ENCODE measurements at places on chromosomes 16 and 17.

GRCh38 chr16:85853547-85854545, 45.1 kb upstream of the IRF8 start:
- no peak for DNase-seq

- DNase-seq = no peak
Observed at GRCh38 chr16:88524973-88525662, 45.1 kb upstream of the ZC3H18 start.

DNA sequence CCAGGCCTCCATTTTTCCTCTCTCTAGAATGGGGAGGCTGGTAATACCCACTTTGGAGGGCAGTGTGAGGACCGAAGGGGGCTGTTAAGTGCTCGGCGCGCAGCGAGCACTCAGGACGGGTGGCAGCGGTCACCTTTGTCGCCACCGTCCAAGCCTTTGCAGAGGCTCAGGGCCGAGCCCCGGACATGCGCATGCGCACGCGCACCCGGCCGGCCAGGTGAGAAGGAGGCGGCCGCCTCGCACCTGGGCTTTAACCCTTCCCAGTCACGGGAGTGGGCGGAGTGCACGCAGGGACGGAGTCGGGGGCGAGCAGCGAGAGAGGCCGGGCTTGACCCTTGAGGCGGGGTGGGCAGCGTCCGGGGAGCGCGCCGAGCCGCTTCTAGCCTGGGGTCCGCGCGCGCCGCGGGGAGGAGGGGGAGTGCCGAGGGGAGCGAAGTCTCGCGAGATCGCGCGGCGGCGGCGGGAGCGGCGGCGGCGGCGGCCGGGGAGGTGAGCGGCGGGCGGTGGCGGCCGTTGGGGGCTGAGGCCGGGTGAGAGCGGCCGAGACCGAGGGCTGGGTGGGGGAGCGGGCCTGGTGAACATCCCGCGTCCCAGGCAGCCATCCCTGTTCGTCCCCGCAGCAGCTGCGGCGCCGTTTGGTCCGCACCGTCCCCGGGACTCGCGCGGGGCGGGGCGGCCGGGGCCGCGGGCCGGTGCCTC, at the start of gene MRTFB:
Gene MRTFB (plus strand): TSS at position 443 of the 699 bp plus-strand sequence. CDS start 69,288 bp downstream, outside the sequence.
- peak; percentile 96 for DNase-seq

- DNase-seq = no peak
Observed at GRCh38 chr17:75060434-75061054, 13.5 kb downstream of the KCTD2 start.

GRCh38 chr17:4582691-4583090, 1.6 kb upstream of the SMTNL2 start:
- DNase-seq = no peak

GRCh38 chr17:63421681-63422645, 24.1 kb downstream of the CYB561 start:
- DNase-seq = no peak

DNA sequence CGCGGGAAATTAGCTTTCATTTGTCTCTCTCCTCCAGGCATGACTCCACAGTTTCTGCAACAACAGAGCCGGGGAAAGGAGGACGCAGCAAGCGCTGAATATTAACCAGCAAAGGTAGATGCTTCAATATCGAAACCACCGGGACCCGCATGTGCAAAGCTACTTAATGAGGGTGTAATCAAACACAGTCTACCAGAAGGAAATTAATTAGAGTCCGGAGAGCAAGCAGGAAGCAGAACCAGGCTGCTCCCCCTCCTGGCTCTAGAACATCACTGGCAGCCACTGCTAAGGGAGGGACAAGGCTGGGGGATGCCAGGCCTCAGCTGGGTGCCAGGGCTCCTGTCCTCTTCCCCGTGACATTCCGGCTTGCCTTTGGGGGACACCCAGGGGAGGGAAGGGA, 21.7 kb downstream of the LRRC75A start:
- DNase-seq = peak; percentile 62

DNA sequence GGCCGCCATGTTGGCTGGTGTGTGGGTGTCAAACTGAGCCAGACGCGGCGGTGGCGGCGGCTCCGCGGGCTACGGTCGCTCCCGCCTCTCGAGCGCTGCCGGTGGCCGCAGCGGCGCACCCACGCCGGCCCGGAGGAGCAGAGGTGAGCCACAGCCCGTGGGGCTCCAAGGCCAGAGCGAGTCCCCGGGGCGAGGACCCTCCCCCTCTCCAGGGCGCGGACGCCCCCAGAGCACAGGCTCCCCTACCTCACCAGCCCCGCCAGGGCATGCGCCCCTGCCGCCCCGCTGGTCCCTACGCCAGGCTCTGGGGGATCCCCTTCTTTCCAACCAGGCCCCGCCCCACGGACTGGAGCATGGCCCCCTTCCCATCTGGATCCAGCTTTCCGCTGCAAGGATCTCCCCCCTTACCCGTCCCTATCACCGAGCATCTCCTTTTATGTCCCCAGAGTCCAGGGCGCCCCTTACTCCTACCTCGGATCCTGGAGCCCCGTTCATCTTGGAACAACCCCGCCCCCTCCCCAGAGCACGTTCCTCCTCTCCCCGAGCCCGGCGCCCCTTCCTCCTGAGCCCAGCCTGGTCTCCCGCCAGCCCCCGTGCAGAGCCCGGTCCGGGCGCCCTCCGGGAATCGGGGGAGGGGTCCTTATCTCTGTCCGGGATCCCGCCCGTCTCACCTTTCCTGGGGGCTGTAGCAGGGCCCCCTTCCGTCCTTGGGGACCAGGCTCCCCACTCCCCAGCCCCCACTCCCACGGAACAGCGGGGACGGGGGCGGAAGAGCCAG, 412 bp downstream of the EPN2 start:
- peak; percentile 78 for DNase-seq

DNA sequence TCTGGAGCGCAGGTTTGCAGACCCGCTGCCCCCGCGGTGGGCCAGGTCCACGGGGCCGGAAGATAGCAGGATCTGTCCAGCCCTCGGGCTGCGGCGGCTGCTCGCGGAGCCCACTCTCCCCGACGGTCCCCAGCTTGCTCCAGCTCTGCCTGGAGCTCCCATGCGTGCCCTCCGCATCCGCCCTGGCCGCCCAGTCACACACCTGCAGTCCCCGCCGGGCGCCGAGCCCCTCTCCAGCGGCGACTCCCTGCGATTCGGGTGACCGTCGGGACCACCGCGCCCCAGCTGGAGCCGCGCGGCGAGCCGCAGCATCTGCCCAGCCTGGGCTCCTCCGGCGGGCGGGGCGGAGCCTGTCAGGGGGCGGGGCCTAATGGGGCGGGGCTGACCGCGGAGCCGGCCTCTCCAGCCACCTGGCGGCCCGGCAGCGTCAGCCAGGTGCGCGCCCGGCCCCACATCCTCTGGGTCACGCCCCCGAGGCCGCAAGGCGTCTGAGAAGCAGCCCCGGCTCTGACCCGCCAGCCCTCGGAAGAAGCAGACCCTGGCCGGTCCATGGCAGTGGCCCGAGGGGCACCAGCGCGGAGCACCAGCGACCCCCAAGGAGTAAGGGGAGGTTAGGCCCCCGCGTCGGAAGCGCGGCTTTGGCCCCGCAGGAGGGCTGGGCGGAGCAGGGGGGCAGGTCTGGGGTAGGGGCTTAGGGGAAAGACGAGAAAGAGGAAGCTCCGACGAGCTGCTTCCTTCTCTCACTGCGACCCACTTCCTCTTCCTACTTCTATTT, at the start of gene PIK3R5:
Gene PIK3R5 (minus strand): TSS at position 314 of the 775 bp plus-strand sequence. CDS start 54,213 bp downstream, outside the sequence.
- peak; percentile 60 for DNase-seq

GRCh38 chr17:50425682-50426471, at the start of gene ACSF2:
Gene ACSF2, plus strand, starts transcription at chr17:50426218. Its CDS starts 44 bp downstream, at chr17:50426262.
- DNase-seq = peak; percentile 94

- DNase-seq = no peak
Observed at GRCh38 chr17:69363488-69364210, 36.7 kb upstream of the ABCA5 start.

- DNase-seq = no peak
Observed at GRCh38 chr17:21233581-21234347, 19.4 kb downstream of the NATD1 start.

GRCh38 chr17:40696651-40697072, 6.9 kb downstream of the KRT24 start:
- no peak for DNase-seq

DNA sequence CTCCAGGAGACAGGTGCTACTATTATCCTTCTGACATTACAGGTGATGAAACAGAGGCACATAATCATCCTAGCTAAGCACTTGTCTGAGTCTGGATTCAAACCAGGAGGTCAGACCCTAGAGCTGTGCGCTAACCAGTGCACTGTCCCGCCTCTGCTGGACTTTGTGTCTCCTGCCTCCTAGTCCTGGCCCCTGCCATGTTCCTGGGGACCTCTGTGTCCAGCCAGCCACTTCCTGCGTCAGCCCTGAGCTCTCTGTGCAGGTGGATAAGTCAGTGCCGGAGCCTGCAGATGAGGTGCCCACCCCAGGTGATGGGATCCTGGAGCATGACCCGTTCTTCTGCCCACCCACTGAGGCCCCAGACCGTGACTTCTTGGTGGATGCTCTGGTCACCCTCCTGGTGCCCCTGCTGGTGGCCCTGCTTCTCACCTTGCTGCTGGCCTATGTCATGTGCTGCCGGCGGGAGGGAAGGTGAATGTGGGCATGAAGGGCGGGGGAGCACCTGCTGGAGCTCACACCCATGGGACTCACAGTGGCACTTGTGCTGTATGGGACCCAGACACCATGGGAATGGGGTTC, 4.2 kb downstream of the SGCA start:
- DNase-seq = no peak

- no peak for DNase-seq
Observed at GRCh38 chr16:67565470-67566100, 3.3 kb downstream of the CTCF start.

GRCh38 chr17:77948690-77949114, 9.8 kb upstream of the TNRC6C start:
- DNase-seq = peak; percentile 69

GRCh38 chr16:68265078-68265920, 973 bp downstream of the SLC7A6 start:
- DNase-seq = peak; percentile 56

GRCh38 chr17:45052052-45052772, 780 bp upstream of the DCAKD start:
- DNase-seq = peak; percentile 65

GRCh38 chr17:37766971-37767370, 22.1 kb upstream of the HNF1B start:
- no peak for DNase-seq

GRCh38 chr17:60371416-60371815, 20.5 kb downstream of the USP32 start:
- DNase-seq = no peak

DNA sequence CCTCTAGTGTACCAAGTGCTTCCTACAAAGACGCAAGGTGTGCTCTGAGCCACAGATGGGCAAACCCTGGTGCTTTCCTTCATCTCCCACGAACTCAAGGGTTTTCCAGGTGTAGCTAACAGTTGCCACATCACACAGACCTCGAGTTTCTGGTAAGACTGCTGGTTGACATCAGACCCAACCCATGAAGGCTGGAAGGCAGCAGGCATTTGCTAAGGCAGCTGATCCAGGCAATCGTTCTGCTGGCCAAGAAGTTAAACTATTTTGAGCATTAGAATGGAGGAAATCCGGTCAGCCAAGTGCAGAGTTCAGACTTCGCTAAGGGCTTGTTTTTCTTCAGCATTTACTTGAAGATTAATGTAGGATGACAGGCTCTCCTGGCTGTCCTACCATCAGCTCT, 11.5 kb downstream of the HAS3 start:
- no peak for DNase-seq

Data from SK-N-SH (cell line).